GM18507 (cell line): ENCODE measurements at places on chromosomes 4 and X.

DNA sequence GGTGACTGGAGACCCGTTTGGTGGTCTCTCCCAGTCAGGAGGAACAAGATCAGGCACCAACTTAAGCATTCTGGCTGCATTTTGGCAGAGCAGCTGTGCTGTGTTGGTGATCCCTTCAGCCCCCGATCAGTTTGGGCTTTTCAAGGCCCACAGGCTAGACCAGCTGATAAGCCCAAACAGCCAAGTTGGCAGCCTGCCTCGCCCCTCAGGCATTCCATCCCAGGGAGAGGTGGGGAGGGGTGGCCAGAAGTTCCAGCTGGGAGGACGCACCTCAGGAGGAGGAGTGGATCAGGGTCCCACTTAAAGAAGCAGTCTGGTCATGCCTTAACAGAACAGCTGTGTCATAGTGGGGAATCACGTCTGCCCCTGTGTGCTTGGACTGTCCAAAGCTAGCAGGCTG, 105.8 kb downstream of the CHIC1 start:
- no peak for DNase-seq

- no peak for DNase-seq
Observed at GRCh38 chr4:1241466-1241935, 7.4 kb downstream of the CTBP1 start.

- DNase-seq = no peak
Observed at GRCh38 chr4:94506822-94507221, 55.1 kb downstream of the PDLIM5 start.

- DNase-seq = peak; percentile 57
Observed at GRCh38 chr4:4689694-4690440, 148.0 kb upstream of the STX18 start.

DNA sequence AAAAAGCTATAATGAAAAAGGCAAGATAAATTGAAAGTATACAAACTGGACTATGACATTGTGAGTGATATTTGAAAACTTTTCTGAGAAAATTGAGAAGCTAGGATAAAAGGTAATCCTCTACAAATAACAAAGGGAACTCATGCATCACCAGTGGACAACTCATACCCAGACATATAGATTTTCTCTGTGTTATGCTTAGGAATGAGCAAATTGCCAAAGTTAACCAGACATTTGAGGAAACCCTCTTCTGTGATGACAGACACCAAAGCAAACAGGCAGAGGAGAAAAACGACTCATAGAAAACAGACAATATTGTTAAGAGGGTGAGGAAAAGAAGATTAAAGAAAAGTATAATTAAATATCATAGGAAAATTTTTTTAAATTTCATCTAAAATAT, 186.5 kb downstream of the MAB21L2 start:
- DNase-seq = no peak

- no peak for DNase-seq
Observed at GRCh38 chr4:25977397-25978170, 63.6 kb downstream of the SMIM20 start.

GRCh38 chr4:30716681-30717207, 3.4 kb upstream of the PCDH7 start:
- DNase-seq = no peak

- DNase-seq = no peak
Observed at GRCh38 chrX:20609916-20610415, 343.3 kb upstream of the RPS6KA3 start.

DNA sequence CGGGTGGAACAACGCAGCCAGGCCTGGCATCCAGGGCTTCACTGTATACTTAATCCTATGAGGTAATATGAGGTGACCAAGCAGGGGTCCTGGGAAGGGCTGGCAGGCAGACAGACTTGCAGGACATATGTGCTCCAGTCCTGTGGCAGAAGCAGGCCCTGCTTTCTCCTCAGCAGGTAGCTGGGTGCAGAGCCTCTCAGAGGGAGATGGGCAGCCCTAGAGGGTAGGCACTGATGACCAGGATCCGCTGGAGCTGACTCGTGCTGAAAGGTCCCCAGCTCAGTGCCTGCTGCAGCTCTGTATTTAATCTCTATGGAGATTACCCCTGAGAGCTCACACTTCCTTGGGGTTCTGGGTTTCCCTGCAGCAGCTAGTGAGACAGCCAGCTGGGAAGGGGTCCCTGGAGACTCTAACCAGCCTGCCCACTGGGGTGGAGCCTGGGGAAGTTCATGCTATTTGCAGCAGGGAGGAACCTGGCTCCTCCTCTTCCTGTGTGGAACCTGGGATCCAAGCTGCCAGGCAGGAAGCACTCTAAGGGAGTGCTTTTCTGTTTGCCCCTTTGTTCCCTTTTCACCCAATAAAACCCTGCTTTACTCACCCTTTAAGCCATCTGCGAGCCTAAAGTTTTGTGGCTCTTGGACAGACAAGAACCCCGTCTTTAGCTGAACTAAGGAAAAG, 339.2 kb downstream of the DCAF12L2 start:
- no peak for DNase-seq

DNA sequence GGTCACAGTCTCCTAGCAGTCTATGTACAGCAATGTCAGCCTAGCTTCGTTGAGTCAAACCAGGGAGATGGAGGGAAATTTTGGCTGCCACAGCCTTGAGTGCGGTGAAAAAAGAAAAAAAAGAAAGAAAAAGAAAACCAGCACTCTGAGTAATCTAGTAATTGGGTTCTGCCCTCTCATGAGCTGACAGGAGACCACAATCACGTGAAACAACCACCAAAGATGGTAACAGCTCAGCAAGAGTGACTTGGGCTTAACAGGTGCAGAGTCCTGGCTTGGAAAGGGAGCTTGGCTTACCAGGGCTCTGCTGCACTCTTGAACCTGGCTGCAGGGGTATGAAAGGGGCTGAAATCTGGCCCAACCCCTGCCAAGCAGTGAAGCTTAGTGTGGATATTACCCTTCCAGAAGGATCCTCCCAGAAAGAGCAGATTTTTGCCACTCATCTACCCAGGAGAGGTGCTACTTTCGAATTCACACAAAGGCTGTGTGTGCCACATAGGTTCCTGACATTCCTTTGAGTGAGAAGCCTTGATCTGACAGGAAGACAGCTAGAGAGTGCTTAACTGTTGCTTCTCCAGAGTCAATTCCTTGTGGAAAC, 350.3 kb downstream of the PTTG2 start:
- DNase-seq = peak; percentile 67

DNA sequence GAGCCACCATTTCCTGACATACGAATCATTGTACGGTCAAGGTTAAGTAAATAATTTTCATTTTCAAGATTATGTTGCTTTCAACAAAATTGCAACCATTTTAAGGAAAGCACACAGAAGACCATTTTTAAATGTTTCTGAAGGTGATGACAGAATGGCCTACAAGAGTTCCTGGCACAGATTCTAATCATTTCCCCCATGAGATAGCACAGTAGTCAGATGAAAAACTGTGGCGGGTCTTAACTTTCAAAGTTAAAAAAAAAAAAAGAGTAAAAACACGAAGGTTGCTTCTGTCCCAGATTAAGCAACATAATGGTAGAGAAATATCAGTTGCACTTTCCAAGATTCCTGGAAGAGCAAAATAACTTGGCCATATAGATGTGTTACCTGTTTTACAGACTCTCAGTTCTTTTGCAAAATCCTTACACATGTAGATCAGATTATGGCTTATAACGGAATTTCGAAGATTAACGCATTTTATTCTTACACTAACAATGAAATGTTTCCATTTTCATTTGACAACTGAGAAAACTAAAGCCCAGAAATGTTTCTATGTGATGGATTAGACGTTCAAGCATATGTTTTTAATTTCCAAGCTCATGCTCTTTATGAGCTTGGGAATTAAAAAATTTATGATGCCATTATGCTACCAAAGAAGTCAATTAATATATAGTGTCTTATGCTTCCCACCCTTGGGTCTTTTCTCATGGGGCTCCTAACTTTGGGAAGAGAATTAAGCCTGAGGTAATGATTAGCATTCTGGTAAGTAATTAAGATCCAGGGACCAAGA, 335.1 kb upstream of the CLNK start:
- no peak for DNase-seq

GRCh38 chr4:84224522-84224921, 274.6 kb downstream of the NKX6-1 start:
- no peak for DNase-seq

DNA sequence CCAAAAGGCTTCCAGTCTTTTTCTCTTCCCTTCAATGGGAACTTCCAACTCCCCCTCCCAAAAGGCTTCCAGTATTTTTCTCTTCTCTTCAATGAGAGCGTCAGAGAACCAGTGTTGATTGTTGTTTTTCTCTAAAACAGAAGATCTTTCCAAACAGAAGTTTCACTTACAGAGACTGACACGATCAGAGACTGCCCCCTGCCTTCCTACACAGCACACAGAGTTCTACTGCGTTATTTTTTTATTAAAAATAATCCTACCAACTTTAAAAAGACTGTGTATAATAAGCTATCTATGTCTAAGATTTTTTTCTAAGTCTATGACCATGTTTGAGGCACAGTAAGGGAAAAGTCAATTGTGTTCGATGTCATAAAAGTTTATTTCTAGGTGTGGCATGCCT, 3.5 kb upstream of the HTR2C start:
- DNase-seq = no peak

GRCh38 chr4:109294006-109294405, 8.5 kb downstream of the COL25A1 start:
- DNase-seq = no peak

DNA sequence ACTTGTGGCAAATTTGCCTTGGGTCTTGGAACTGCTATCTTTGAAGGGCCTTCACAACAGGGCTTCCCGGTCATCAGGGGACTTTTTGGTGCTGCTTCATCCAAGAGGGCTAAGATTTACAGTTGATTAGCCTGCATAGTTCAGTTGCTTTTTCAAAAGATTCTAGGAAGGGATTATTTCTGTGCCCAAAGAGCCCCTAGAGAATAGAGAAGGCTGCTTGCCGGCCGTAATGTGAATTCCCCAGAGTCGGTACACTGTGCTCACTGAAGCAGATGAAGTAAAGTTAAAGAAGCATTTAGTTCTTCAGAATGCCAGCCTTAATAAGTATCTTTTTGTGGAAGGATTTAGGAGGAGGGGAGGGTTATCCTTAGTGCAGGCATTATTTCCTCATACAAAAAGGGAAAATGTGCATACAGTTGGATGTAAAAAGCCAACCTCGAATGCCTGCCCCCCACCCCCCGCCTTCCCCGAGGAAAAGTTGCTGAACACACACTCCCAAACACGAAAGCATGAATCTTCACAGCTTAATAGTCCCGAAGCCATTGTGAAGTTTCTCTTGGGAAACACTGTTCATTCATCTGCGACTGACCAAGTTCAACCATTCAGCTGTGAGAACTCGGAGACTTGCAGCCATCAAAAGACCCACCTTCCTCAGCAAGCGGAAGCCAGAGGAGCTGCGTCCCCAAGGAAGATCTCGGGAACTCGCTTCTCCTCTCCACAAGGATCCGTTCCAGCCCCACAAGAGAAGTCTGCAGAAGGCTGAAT, 47.6 kb downstream of the ANOS1 start:
- DNase-seq = no peak

- no peak for DNase-seq
Observed at GRCh38 chr4:85808864-85809263, 333.9 kb downstream of the ARHGAP24 start.

DNA sequence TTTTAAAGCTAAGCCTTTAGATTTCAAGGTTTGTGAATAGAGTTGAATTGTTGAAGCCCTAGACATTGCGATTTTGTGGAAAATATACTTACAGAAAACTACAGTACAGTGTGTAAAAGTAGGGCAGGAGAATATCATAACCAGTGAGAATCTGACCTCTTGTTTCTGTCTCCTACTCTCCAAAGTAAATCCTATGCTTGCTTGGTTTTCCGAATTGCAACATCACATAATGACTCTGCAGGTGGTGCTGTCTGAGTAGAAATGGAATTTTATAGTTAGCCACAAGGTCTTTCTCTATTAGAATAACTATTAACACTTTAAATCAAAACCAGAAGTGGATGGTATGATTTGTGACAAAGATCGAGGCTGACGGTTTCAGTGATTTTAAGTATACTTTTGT, 505.6 kb downstream of the RAPGEF2 start:
- DNase-seq = no peak

- peak; percentile 20 for DNase-seq
Observed at GRCh38 chr4:75180790-75181776, 248.2 kb downstream of the PARM1 start.

- no peak for DNase-seq
Observed at GRCh38 chr4:184368290-184368689, 106.1 kb downstream of the IRF2 start.

GRCh38 chr4:21830272-21830671, 118.3 kb downstream of the KCNIP4 start:
- DNase-seq = no peak

DNA sequence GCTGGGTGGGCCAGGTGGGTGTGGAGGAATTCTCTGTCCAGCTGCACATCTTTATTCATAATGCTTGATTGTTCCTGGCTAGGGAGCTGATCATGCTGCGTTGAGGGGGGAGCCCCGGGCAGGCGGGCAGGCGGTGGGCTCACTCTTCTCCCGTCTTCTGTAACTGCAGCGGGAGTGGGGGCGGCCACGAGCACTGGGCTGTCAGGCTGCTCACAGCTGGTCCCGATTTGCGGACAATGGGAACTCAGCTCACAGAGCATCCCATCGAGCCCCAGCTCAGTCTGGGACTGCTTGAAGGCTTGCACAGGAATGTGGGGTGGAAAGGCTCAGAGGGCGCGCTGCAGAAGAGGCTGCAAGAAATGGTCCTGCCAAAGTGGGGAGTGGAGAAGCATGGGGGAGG, 63.8 kb downstream of the EFNB1 start:
- DNase-seq = no peak

GRCh38 chr4:85867271-85867670, 392.3 kb downstream of the ARHGAP24 start:
- no peak for DNase-seq

GRCh38 chr4:1451106-1451751, 45.0 kb upstream of the NKX1-1 start:
- DNase-seq = no peak

DNA sequence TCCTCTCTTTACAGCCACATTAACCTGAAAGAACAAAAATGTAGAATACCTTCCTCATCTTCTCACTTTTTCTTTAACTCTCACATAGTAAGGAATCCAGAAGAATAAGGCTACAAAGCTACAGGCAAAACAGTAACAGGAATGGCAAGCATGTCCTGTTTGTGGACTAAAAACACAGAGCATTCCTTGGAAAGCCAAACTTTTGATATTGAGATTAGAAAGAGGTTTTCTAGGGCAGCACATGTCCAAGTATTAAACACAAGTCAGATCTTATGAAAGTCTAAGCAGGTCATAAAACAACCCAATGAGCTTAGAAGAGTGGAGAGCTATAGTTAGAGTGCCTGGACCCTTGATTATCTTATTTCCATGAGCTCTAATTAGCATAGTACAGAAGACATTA, 58.2 kb upstream of the FAM9C start:
- DNase-seq = no peak

DNA sequence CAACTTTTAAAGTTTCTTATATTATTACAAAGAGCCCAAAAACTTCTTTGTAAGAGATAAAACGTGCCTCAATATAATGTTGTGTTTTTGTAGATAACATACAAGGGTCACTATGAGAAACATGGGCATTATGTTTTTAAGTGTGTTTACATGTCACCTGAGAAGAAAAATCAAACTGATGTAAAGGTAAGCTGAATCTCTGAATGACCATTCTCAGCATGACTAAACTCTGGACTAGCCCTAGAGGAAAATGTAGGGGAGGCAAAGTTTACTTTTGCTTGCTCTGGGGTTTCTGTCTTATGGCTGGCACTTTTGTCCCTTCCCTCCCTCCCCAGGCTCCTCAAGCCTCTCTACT, 6.8 kb downstream of the MEPE start:
- no peak for DNase-seq
